ENCODE measurements at places on chromosomes 3 and 15.

DNA sequence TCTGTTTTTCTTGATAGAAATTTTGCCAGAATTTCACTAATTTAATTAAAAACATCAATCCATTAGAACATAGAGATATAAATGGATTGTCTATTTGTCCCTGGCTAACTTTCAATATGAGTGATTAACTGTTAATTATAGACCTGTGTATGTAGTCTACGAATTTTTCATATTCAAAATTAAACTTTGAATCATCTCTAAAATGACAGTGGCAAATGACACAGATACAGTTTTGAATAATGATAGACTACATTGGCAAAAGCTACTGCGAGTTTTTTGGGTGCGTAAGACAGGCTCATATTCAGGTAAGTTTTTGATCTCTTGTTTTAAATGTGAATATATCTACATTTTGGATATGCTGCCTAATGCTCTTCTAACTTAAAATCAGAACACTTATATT is 86.0 kb upstream of the TBC1D5 start:
- no peak for DNase-seq

GRCh38 chr15:43118829-43119228 is 13.0 kb upstream of the UBR1 start:
- DNase-seq: no peak

DNA sequence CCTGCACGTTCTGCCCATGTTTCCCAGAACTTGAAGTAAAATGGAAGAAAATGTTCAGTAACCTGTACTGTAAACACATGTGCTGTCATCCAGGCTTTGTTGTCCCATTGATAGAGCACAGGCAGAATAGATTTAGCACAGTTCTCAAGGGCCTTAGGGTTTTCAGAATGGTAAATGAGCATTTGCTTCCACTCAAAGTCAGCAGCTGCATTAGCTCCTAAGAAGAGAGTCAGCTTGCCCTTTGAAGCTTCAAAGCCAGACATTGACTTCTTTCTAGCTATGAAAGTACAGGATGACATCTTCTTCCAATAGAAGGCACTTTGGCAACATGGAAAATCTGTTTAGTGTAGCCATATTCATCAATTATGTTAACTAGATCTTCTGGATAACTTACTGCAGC is 76.2 kb upstream of the TMEM108 start:
- DNase-seq: no peak

GRCh38 chr15:84917452-84917851 is 33.0 kb downstream of the SLC28A1 start:
- no peak for DNase-seq

- peak; percentile 35 for DNase-seq
Observed at GRCh38 chr3:179148616-179149405, 654 bp downstream of the PIK3CA start.

- DNase-seq: no peak
Observed at GRCh38 chr3:166799-167198, 29.8 kb upstream of the CHL1 start.

DNA sequence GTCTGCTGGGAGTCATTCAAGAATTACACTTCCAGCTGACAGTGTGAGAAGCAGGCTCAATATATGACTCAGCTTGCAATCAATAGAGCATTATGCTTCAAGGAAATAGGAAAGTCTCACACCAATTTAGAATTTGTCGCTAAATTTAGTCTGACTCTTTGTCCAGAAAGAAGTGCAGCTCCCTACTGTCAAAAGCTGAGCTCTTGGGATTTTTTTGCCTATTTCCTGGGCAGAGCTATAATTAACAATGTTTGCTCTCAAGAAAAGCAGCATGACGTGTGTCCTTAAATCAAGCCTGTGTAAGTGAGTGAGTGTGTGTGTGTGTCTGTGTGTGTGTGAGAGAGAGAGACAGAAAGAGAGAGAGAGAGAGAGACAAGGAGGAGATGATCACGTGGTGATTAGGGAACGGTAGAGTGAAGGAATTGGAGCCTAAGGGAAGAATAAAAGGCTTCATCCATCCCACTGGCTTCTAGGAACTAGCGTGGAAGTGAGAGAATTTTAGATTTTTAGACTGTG is 16.4 kb upstream of the SLC35G2 start:
- DNase-seq: no peak

DNA sequence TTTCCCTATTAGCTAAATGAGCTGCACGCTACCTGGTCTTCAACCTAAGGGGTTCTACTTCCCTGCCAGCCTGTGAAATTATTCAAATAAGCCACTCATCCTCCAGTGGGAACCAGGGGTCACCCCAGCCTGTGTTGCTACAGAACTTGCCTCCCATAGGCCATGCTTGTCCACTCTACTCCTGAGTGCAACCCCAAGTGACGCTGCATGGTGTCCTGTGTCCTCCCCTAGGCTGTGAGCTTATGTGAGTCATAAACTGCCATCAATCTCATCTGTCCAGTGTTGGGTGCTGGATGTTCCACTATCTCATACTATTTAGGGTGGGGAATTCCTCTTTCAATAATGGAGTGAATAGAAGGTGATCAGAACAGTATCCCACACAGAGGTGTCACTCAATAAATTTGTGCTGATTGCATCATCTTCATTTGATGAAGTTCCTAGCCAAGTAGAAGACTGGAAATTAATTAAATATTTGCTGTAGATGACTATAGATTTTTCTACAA is 49.8 kb upstream of the SSR3 start:
- no peak for DNase-seq

- DNase-seq: no peak
Observed at GRCh38 chr15:76840830-76841460, 64.2 kb downstream of the SCAPER start.

DNA sequence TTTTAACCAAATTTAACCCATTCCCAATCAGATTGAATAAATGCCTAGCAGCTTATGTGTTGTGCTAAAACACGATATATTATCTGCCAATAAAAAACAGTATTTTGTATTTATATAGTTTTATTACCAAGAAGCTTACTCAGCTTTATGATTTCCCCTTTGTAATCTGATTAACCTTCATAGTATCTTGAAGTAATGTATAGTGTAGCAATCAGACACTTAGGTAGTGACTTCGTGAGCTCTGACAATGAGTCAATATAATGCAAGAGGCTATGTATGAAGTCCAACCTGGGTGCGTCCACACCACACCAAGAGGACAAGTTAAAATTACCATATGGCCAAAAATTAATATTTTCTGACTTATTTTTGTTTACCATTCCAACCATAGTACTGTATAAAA is 2.1 kb upstream of the CNBP start:
- DNase-seq: no peak
